ENCODE measurements at places on chromosomes 7 and 10.

- DNase-seq: no peak
Measured at GRCh38 chr10:55852900-55853299, 508.2 kb downstream of the ZWINT start.

DNA sequence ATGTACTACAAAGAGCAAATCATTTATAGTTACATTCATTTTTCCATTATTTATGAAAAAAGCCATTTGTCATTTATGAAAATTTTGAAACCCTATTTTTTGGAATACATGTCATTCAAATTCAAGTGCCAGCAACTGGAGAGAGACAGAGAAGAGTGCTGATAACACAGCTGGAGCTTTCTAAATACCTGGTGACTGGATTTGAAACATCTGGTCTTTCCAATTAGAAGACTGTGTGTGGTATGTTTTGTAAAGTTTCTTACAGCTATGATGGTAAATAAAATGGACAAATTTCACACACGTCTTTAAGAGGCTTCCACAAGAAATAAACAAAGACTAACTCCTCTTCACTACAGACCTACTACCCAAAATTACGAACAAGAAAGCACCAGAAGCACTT, 56.8 kb downstream of the CHCHD3 start:
- DNase-seq: no peak

DNA sequence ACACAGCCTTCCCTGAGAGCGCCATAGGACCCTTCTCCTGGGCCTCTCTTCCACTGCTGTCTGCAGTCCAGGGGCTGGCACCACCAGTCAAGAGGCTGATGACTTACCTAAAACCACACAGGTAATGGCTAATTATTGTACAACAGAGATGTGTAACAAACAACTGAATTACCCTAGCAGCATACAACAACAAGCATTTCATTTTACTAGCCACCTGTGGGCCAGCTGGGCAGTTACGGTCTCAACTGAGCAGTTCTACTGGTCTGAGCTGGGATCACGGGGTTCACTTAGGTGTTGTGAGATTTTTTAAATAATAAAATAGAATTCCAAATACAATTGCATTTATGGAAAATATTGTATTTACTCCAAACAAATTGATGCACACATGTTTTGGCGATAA, 431.9 kb downstream of the TNS3 start:
- DNase-seq: no peak

DNA sequence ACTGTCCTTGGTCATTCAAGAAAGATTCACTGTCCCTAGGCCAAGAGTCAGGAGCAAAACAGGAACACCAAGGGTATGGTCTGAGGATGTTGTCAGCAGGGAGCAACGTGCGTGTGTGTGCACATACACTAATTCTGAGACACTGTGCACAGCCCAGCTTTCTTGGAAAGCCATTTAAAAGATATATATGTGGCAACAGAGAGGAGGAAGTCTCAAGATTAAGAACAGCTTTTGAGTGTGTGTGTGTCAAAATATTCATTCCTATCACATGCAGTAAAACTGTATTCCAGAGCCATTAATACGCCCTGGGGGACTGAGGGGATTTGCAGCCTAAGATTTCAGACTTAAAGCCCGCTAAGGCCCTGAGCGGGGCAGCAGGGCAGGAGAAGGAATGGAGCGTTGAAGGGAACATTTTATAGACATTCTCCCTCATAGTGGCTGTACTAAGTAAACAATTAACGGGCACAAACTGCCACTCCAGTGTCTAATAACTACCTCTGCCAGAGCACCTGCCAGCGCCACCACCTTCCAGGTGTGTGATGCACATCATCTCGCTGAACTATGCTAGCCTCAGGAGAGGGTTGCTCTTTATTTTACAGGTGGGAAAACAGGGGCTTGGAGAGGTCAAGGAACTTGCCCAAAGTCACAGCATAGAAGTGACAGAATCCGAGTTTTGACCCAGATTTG, 2.0 kb downstream of the NOD1 start:
- DNase-seq: no peak

GRCh38 chr10:77415313-77415960, 222.2 kb downstream of the KCNMA1 start:
- DNase-seq: no peak

DNA sequence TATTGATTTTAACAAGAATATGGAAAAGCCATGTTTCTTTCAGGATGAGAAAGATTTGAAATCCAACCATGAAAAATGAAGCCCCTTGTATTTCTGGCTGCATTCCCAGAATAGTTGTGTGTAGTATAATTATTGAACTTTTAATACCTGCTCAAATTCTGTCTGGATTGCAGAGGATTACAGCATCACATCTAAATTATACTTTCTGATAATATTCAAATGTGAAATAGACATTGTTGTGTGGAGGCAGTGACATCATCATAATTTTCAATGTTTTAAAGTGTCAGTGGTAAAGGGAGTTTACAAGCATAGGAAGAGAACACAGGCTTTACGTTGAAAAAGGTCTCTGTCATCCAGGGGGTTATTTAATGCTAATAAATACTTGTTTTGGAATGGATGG, 93.4 kb downstream of the POLL start:
- DNase-seq: no peak

GRCh38 chr7:2353113-2353935, 1.3 kb upstream of the EIF3B start:
- no peak for DNase-seq

DNA sequence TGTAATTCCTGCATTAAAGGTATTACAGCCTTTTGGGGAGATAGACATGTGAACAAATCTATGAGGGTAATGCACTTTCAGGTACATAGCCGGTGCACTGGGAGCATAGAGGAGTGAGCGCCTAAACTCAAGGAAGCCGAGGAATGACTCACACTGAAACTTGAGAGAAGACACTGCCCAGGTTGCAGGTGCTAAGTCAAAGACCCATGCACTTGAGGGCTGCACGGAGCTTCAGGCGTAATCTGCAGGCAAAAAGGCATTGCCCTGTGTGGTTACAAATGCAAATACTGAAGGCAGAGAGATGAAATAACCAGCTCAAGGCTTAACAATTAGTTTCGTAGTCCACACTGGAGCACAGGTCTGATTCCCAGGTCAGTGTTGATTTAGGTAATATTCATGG, 51.0 kb upstream of the OSBPL3 start:
- DNase-seq: no peak

- DNase-seq: no peak
Measured at GRCh38 chr7:102913826-102914225, 1.0 kb downstream of the LRRC17 start.

- no peak for DNase-seq
Measured at GRCh38 chr10:3435671-3436070, 263.1 kb upstream of the PITRM1 start.

DNA sequence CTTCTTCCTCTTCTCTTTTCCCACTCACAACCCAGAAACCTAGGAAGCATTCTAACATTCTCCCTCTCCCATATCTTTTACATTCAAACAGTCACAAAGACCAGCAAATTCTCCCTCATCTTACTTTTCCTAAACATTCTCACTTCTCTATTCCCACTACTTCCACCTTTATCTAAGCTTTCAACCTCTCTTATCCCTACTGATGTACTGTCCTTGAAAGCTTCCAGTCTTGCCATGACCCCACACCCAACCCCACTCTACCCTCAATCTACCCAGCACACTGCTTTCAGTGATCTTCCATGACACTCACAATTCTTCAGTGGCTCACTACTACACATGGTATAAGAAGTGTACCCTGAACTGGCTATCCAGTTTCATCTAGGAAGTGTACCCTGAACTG, 5.3 kb downstream of the IMMP2L start:
- DNase-seq: no peak

GRCh38 chr10:30057421-30057841, 2.0 kb downstream of the JCAD start:
- DNase-seq: no peak

DNA sequence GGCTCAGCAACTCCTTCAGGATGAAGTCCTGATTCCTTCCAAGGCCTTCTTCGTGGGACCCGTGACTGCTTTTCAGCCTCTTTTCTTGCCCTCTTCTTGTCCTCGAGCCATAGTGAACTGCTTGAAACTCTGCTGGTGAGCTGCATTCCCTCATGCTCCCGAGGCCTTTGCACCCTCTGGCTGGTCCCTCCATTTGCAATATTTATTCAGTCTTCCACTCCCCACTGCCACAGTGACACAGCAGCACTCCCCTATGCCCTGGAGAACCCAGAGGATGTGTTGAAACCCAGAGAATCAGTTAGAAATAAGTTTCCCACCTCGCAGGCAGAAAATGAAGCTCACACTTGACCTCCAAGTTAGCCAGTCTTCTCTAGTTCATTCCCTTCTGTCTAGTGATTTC, 22.3 kb upstream of the GAD2 start:
- DNase-seq: no peak

DNA sequence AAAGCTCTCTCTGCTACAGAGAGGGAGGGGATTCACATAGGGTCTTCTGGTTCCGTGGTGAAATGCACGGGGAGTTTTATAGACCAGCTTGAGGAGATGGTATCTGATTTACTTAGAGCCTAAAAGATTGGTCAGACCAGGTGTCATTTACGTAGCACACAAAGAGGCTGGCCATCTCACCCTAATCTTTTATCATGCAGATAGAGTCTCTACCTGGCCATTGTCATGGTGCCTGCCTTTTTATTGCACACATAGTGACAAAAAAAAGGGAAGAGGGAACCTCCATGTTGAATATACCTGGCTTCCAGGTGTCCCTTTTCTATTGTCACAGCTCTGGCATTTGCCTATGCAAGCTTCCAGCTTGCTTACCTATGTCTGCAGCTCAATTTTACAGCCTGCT, 1456.1 kb downstream of the GATA3 start:
- no peak for DNase-seq

DNA sequence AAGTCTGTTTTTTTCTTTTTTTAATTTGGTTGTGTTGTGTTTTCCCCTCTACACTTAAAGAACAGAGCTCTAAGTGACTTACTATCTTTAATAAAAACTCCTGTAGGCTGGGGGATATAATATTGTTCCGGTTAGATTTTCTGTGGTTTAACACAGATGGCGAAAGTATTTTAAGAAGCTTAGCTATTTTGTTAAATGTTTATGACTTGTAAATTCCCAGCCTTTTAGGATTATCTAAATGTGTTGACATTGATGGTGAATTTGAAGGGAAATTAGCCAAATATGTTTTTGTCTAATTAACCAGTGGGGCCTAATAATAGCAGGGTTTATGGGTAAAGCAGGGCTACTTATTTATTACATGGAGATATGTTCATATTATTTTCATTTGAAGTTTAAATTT, 538.5 kb downstream of the INHBA start:
- DNase-seq: no peak

- DNase-seq: no peak
Measured at GRCh38 chr10:100209303-100209702, 20.1 kb downstream of the CHUK start.

DNA sequence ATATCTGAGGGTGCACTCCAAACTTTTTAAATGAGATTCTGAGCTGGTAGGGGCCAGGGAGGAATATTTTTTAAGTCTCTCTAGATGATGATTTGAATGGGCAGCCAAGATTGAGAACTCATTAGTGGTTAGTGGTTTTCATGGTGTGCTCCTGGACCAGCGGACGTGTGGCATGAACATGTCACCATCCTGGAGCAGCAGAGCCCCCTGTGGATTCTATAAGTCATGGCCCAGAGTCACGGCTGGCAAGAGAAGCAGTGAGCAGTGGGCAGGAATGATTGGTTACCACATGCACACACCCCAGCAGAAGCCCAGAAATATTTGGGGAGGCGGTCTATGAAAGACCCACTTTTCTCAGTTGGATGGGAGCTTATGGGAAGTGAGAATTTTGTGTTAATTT, 21.2 kb upstream of the UCN3 start:
- DNase-seq: no peak

DNA sequence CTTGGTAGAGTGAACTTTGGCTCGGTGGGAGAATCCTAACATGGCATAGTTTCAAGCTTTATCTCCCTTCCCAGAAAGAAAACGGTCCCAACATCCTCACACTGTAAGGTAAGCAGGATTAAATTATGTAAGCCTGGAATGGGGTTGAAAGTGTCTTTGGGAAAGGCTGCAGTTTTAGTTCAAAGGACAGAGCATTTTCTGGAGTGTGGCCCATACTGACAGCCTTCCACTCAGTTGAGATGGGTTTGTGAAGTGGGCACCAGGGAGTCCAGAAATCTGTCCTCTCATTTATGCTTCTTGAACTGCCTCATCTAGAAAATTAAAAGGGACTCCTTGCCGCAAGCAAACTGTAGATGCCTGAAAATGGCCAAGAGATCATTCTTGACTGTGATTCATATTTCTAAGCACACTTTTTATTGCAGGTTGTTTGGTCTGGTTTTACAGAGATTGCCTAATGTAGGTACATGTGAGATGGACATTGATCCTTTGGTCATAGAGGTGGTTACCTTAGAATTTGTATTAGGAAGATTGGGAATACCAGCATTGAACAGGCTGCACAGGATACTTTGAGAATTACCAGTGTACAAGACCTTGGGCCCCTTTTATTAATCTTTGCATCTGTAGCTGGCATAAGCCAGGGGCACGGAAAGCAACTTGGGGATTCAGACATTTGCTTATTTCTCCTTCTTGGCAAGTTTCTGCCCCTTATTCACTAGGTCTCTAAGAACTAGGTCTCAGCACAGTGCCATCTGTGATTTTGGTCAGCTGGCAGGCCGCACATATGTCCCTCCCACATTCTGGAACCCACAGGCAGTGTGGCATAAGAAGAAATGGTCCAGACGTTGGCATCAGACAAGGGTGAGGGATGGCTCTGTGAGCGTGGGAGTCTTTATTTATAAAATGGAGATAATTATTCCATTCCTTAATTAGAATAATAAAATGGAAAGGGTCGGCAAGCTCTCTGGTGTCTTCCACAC, 125.9 kb downstream of the GLCCI1 start:
- DNase-seq: no peak

DNA sequence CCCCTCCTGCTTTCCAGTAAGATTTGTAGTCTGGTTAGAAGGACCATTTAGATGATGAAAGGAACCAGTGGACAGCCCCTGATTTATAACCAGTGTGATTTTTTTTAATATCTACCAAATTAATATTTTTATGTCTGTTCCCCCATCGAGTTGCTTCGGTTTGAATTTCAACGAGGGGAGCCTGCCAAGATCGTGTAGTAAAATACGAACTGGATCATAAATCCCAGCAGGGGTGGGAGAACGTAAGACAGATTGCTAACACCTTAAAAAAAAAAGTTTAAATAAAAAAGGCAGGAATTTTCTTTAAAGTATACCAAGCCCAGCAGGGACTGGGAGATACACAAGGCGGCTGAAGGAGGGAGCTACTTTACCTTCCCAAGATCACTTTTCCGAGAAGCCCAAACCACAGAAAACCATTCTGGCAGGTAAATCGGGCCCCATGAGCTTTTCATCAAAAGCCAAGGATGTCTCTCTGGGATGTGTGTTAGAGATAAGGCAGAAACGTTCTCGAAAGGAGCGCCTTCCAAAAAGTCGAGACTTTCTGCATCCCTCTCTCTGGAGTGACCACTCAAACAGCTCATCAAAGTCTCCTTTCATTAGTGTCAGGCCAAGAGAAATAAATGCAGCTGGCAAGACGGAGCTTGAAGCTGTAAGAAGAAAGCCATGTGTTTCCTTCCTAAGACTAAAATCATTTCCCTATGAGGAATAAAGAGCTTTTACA, 270.5 kb upstream of the NFE2L3 start:
- DNase-seq: no peak

GRCh38 chr7:91603707-91604106, 276.8 kb downstream of the MTERF1 start:
- no peak for DNase-seq

- no peak for DNase-seq
Measured at GRCh38 chr7:24842449-24843241, 85.4 kb upstream of the GSDME start.

Measured in stimulated activated CD8-positive, alpha-beta memory T cell treated with anti-CD3 and anti-CD28 coated beads, Interleukin-2, amount 100 ng/mL, for 1 hour (primary cell).